Omental fat pad (tissue), 4 donors: ENCODE measurements at places on chromosomes 12 and 14. TPM values are rescaled to one million over a fixed set of nuclear protein-coding genes. Genes with fewer than 3 reads are reported as not detected.

GRCh38 chr12:18754124-18754707 lies 16.3 kb downstream of the CAPZA3 start:
- DNase-seq = no peak

DNA sequence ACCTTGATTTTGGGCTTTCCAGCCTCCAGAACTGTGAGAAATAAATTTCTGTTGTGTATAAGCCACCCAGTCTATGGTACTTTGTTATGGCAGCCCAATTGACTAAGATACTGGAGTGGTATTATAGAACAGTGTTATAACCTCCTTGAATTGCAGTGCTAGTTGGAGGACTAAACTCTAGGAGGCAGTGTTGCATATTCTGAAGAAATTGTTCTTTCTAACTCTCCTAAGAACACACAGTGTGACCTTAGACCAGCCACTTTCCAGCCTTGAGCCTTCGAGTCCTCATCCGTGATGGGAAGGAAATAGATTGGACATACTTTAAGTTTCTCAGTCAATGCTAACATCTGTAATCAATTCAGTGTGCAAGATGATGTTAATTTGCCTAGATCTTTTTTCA lies 22.4 kb upstream of the LRRC10 start:
- no peak for DNase-seq

GRCh38 chr14:76696361-76696760 lies 64.9 kb upstream of the VASH1 start:
- no peak for DNase-seq

DNA sequence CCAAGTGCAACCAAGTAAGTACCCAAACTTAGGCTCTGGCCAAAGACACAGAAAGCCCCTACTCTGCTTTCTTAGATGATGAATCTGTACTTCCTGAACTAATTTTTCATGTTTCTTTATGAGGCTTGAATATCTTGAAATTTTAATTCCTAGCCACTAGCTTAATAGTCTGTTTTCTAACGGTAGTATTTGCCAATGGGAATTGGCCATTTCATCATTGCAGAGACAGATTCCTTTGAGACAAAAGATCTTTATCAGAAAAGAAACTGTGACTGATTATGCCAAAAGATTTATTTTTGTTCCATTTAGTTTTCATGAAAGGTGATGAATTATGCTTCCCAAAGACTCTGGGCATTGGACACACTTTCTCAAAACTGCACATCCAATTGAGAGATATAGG lies 48.7 kb downstream of the DAD1 start:
- DNase-seq = no peak

GRCh38 chr12:132622437-132623071 lies 4.0 kb downstream of the P2RX2 start:
- DNase-seq = peak; percentile 34

DNA sequence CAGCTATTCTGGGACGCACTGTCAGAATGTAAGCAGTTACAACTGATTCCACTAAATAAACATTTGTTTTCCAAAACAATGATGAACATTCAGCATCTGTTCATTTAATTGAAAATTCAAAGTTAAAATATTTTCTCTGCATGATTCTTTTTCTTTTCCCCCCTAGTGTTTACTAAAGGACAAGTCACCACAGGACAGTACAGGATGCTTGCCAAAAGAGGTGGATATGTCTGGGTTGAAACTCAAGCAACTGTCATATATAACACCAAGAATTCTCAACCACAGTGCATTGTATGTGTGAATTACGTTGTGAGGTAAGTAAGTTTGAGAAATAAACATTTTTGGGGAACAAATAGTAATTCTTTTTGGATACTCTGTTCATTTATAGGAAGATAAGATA lies 28.2 kb upstream of the SNAPC1 start:
- no peak for DNase-seq

- no peak for DNase-seq
Measured at GRCh38 chr14:76920331-76921087, 94.3 kb downstream of the LRRC74A start.

- no peak for DNase-seq
Measured at GRCh38 chr14:81273961-81274575, 53.3 kb upstream of the GTF2A1 start.

GRCh38 chr14:106347291-106347778 lies 821.0 kb downstream of the TMEM121 start:
- no peak for DNase-seq

DNA sequence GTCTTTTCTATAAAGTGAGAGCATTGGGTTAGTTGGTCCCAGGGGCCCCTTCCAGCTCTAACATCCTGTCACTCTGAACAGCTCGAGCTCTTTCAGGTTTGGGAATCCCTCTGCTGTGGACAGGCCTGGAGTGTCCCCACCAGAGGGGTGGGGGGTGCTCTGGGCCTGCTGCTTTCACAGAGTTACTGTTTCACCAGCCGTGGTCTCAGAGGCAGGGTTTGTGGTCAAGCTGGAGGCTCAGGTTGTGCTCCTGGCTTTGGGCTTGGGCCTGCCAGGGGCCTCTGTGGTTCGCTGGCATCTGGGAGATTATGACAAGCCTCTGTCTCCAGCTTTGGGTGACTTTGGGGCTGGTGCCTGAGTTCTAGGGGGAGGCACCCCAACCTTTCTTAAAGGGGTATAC lies 59.6 kb downstream of the FBXL14 start:
- DNase-seq = no peak

DNA sequence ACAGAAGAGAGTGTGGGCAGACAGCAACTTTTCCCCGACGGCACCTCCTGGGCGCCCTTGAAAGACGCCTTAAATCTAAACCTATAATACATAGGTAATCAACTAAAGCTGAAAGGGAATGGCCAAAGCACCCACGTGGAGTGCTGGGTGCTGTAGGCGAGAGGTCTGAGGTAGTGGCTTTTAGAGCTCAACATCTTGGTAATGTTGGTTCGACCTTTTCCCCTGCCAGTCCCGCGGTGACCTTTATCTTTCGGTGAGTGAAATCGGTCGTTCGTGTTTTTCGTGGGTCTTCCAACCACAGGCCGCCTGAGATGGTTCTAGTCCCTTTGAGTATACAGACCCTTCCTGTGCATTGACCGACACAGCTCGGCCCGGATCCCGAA lies 9.1 kb downstream of the OR6S1 start:
- DNase-seq = no peak

- DNase-seq = no peak
Measured at GRCh38 chr14:78612666-78613065, 442.5 kb downstream of the NRXN3 start.

The TOMM20L gene
- not detected for total RNA-seq

The IRF2BPL gene
- 34.3 TPM for total RNA-seq

The TMCC3 gene
- 14.8 TPM for total RNA-seq

The CAPRIN2 gene
- 19.6 TPM for total RNA-seq

The ETFRF1 gene
- 33.7 TPM for total RNA-seq

The SIX1 gene
- 3.3 TPM for total RNA-seq

The TAS2R20 gene
- total RNA-seq = 2.6 TPM
